ENCODE measurements at places on chromosomes 6 and 20. TPM values are rescaled to one million over a fixed set of nuclear protein-coding genes. Genes with fewer than 3 reads are reported as not detected.

Gene BNIP5
- not detected for total RNA-seq

Gene VSTM2L
- total RNA-seq = 1.1 TPM

Gene PIM1
- 44.7 TPM for total RNA-seq

Gene CRYBG1
- 4.4 TPM for total RNA-seq

Gene SYCP2
- 0.57 TPM for total RNA-seq

Gene COL20A1
- not detected for total RNA-seq

Gene ACTL10
- 1.9 TPM for total RNA-seq

Gene METTL24
- total RNA-seq = 0.43 TPM

Gene PTPRT
- under 0.01 TPM for total RNA-seq

Gene CTCFL
- not detected for total RNA-seq

Gene COL9A3
- 0.57 TPM for total RNA-seq

Gene RNF182
- total RNA-seq = 0.28 TPM

Gene ZC2HC1B
- total RNA-seq = not detected

Gene MUCL3
- not detected for total RNA-seq

Gene SLC22A2
- total RNA-seq = not detected

Gene AGER
- total RNA-seq = 0.14 TPM

Gene DPM1
- 64.6 TPM for total RNA-seq

Gene MAS1
- 0.09 TPM for total RNA-seq

Gene TRIM10
- total RNA-seq = not detected

Gene RIMS1
- 0.28 TPM for total RNA-seq

Gene WFDC12
- not detected for total RNA-seq

Gene CARMIL1
- total RNA-seq = 26.2 TPM

Gene PBOV1
- total RNA-seq = not detected

Gene ENPP1
- total RNA-seq = 4.7 TPM

Gene CTAGE9
- not detected for total RNA-seq

Gene EMILIN3
- total RNA-seq = under 0.01 TPM

Gene BPIFB4
- total RNA-seq = not detected

Gene MPIG6B
- total RNA-seq = not detected

Gene ZNF217
- total RNA-seq = 22.6 TPM

Gene BPIFB2
- total RNA-seq = not detected

Gene SLC22A16
- total RNA-seq = not detected

Gene SCRT2
- not detected for total RNA-seq

Gene ADISSP
- 16.5 TPM for total RNA-seq

Gene BPIFA1
- total RNA-seq = not detected

Gene BMP2
- 8.8 TPM for total RNA-seq

Gene RSPH9
- total RNA-seq = 1.0 TPM

Gene PHACTR1
- 0.09 TPM for total RNA-seq

Gene CLIC5
- total RNA-seq = not detected

Measured in smooth muscle cell of bladder (primary cell).